ENCODE measurements at places on chromosomes 1 and 21.

GRCh38 chr1:60831780-60832179 lies 250.6 kb upstream of the NFIA start:
- no peak for DNase-seq

DNA sequence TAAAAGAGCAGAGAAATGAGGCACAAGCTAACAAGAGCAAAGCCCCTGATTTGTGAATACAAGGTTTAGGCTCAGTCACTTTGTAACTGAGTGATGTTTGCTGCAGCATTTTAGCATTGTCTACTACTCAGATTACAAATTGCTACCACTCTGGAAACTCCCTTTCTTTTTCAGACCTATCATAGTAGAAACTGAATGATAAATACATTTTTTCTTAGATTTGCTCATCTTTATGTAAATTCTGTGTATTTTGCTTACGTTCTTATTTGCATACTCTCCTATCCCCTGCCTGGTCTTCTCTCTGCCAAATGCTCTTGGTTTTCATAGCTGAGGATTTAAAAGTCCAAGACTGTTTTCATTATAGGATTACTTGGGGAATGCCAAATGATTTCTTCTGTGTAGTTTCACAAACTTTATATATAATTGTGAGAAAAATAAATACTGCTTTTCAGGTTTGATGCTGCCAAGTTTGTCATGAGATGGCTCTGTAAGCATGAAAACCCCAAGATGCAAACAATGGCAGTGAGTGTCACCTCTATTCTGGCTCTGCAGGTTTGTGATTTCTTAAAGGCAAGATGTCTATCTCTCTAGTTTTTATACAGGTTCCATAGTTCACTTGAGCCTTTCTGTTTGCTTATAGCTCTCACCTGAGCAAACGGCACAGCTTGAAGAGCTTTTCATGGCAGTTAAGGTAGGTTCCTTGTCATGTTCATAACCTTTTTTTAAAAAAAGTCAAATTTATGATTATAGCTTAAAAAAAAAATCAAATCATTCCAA lies 24.7 kb downstream of the ZYG11A start:
- DNase-seq = no peak

- DNase-seq = peak; percentile 33
These were observed at the start of gene SH2D2A for GRCh38 chr1:156816561-156817328. TSS of gene SH2D2A (minus strand) at chr1:156816848. CDS start at chr1:156816708, 140 bp downstream.

DNA sequence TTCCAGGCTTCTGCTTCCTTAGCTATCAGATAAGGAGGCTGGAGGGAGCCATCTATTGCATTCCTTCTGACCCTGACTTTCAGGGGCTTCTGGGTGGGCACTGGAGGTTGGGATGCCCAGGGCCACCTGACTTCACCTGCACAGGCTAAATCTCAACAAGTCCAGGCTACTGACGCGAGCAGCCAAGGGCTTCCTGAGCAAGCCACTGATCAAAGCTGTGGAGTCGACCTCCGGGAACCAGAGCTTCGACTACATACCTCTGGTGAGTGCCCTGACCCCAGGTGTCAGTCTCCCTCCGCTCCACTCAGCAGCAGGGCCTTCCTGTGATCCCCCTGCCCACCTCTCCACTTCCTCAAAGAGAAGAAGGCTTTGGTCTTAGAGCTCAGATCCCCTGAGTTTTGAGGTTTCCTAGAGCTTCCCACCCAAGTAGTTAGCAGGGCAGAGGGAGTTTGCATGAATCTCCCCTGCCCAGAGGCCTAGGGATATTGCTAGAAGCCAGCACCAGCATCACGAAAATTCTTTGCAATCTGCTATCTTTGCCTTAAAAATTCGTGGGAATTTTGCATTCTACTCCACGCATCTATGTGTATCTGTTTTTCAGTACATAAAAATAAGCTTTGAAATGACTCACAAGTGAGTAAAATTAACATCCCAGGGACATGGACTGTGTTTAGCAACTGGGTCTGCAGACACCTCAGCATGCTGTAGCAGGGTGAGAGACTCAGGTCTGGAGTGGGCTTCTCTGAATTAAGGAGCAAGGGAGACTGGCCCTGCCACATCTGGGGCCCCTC lies 61.4 kb downstream of the VWA5B1 start:
- DNase-seq = no peak
